ENCODE measurements at places on chromosomes 5 and 9. TPM values are rescaled to one million over a fixed set of nuclear protein-coding genes. Genes with fewer than 3 reads are reported as not detected.

DNA sequence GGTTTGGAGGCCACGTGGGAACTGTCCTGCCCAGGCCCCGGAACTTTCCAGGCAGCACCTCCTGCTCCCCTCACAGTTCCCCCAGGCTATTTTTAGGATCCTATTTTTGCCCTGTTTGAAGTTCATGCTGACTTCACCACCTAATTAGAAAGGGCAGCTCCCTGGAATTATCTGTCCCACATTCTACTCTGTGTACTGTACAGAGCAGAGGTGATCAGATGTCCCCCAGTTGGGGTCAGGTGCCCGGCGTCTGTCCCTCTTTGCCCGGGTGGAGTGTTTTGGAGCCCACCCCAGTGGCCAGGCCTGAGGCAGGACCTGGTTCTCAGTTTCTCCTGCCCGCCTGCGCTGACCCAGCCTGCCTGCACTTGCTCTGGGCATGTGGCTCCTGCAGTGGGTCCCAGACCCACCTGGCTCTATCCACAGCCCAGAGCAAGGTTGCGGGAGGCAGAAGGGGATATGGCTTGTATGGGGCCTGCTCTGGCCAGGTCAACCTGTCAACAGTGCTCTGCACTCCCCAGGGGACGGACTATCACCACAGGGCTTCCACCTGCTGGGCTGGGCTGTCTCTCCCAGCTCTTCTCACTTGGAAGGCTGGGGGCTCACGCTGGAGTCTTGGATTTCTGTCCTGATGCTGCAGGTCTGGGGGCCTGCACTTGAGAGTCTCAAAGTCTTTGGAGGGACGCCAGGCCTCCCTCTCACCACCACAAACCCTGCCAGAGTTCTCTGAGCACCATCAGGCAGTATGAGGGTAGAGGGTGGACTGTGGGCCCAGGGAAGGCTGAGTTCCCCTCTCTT, 268.3 kb downstream of the GADD45G start:
- DNase-seq = no peak

GRCh38 chr5:140259500-140259899, 43.4 kb downstream of the PFDN1 start:
- no peak for DNase-seq

DNA sequence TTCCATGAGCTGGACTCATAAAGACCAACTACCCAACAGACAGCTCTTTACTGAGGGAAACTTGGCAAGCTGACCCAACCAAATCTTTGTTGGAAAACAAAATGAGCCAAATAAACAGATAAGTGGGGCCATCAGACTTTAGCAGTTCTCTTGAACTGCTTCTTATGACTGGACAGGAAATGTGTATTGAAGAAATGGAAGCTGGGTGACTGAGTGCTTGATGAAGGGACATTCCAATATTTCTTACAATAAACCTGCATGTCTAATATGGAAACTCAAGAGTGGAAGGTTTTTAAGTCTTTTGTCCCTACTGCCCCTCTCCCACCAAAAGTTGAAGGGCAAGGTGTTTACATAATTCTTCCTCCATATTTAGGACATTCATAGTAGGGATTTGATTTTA, 218.8 kb upstream of the NR4A3 start:
- no peak for DNase-seq

HTR4 gene
- total RNA-seq = not detected
